SK-MEL-5 (cell line): ENCODE measurements at places on chromosomes 3 and 15. TPM values are rescaled to one million over a fixed set of nuclear protein-coding genes. Genes with fewer than 3 reads are reported as not detected.

The HRG gene
- not detected in 2 replicates for total RNA-seq

DNA sequence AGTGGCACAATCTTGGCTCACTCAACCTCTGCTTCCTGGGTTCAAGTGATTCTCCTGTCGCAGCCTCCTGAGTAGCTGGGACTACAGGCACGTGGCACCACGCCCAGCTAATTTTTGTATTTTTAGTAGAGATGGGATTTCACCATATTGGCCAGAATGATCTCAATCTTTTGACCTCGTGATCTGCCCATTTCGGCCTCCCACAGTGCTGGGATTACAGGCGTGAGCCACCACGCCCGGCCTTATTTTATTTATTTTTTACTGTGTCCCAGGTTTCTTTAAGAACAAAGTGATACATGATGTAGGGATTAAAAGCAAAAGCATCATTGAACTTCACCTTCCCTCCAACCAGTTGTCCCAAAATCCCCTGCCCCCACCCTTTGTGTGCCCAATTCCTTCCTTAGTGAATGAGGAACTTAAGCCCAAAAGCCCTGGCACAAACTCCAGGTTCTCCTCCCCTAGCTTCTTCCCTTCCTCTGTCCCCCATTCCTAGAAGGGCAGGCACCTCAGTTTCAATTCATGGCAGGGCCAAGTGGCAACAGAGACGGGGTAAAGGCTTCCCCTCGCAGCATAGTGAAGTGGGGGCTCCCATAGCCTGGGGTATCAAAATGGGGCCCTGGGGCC is 23.7 kb upstream of the RPN1 start:
- no peak for DNase-seq

The SCG5 gene
- 1.3 TPM in 1 of 2 replicates, not detected in the other for total RNA-seq

GRCh38 chr3:80677796-80678195 is 910.0 kb upstream of the ROBO1 start:
- no peak for DNase-seq

DNA sequence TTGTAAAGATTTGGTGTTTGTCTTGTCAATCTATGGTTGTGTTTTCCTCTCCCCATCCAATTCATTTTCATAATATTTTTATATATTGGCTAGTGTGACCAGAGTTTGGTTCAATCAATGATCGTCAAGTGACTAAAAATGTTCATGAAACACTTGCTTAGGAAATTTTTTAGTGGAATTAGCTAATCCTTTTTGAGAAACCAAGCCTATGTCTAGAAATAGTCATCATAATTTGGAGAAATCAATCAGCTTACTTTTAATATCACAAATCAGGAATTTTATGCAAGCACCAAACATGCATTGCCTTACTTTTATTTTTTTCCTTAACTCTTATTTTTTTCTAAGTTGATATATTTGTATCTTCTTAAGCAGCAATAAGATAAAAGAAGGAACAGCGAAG is 403.1 kb upstream of the TBL1XR1 start:
- no peak for DNase-seq

DNA sequence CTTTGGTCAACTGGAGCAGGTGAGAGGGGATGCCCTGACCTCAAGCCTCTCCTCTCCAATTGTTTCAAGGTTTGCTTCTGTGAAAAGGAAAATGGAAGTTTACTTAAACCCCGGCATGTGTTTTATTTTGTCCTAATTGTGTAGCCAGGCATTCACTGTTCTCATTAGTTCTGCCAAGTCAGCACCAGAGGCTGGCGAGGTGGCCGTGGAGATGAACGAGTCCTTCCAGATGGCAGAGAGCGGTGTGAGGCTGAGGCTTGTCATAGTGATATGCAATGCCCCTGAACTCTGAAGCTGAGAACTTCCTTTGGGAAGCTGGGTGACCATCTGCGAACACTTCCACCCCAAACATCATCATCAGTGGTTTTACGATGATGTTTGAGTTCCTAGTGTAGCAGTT is 199.6 kb downstream of the TJP1 start:
- no peak for DNase-seq

The GPR176 gene
- 5.3 and 6.3 TPM in 2 replicates for total RNA-seq

The ZBED2 gene
- total RNA-seq, result not detected in 2 replicates

DNA sequence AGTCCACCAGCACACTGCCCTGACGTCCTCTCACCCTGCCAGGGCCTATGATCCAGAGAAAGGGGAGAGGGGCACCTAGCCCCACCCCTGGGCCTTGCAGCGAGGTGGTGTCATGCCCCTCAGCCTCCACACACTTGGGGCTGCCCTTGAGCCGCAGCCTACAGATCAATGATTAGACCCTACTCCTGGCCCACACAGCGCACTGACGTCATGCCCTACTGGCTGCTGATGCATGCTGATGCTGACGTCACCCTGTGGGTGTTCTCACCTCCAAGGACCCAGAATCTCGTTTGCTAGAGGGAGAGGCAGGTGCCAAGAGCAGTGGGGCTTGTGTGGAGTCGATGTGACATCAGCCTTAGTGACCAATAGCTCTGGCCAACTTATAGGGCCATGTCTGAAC is 18.0 kb downstream of the ARL14 start:
- no peak for DNase-seq

- peak; percentile 38 for DNase-seq
Observed at GRCh38 chr3:159818399-159818798, 170.2 kb upstream of the IL12A start.

DNA sequence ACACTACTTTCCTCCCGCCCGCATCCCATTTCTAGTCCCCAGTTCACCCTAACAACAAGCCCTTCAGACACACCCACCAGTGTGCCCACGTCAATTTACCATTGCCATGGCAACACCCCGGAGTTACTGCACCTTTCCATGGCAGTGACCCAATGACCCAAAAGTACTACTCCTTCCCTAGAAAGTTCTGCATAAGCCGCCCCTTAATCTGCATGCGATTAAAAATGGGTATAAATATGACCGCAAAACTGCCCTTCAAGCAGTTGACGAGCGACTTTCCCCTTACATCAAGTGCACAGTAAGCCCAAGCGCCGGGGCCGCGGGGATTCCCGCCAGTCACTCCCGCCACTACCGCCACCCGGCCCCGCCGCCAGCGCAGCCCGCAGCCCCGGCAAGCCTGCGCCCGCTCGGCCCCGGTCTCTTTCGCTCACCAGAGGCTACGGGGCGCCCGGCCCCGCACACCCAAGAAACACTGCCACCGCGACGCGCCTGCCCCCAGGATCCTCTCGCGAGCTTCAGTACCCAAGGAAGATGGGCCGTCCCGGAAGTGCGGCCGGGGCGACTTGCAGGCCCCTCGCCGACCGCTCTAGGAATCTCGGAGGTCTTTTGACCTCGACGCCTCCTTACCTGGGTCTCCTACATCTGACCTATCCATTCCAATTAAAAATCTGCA is 27.2 kb upstream of the ZNF502 start:
- peak; percentile 6 for DNase-seq

The DUOXA2 gene
- not detected in 2 replicates for total RNA-seq

DNA sequence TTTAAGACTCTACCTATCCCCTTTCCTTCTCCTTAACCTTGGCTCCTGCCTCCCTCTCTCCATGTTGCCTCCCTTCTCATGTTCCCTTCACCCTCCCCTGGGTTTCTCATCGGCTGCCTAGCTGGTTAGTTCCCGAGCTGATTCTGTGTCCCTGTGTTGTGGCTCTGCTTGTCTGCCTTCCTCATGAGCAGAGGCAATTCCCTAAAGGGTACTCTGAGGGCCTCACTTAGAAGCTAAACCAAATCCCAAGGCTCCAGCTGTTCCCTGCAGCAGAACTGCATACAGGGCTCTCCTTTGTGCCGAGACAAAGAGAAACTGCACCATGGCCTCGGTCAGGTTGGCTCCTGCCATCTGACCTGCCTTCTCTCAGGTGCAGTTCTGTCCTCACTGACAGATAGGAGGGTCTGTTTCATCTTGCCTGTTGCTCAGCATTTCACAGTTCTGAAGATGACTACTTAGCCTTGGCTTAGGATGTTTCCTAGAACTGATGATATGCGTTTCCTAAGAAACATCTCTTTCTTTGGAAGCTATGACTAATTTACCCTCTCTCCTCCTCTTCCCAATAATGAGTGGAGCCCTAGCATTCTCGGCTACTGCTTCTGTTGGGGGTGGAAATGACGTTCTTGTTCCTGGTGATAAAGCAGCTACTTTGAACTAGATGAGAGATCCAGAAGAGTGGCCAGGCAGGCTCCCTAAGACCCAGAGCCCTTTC is 27.1 kb downstream of the DUOX1 start:
- DNase-seq, result no peak

GRCh38 chr3:42078677-42079076 is 12.5 kb upstream of the TRAK1 start:
- DNase-seq, result no peak

GRCh38 chr15:79853492-79854328 is 43.1 kb downstream of the MTHFS start:
- DNase-seq, result peak; percentile 85

- no peak for DNase-seq
Observed at GRCh38 chr3:8743911-8744310, 10.3 kb downstream of the CAV3 start.

The ANKRD63 gene
- total RNA-seq, result 0.16 and 0.29 TPM in 2 replicates

DNA sequence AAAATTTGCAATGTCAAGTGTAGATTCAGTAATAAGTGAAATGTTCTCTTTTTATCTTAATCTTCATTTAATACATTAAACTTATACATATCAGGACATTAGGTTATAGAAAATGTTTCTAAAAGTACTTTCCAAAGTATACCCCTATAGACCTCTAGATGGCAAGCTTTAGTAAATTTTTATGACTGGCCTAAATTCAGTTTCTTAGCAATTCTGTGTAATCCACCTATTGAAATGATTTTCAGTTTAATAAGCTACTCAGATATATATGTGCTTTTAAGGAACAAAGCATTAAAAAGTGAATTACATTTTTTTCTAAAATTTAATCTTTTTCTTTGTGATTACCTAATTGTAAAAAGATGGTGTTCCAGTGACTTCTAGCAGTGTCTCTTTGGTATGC is 342.2 kb downstream of the GBE1 start:
- peak; percentile 29 for DNase-seq

DNA sequence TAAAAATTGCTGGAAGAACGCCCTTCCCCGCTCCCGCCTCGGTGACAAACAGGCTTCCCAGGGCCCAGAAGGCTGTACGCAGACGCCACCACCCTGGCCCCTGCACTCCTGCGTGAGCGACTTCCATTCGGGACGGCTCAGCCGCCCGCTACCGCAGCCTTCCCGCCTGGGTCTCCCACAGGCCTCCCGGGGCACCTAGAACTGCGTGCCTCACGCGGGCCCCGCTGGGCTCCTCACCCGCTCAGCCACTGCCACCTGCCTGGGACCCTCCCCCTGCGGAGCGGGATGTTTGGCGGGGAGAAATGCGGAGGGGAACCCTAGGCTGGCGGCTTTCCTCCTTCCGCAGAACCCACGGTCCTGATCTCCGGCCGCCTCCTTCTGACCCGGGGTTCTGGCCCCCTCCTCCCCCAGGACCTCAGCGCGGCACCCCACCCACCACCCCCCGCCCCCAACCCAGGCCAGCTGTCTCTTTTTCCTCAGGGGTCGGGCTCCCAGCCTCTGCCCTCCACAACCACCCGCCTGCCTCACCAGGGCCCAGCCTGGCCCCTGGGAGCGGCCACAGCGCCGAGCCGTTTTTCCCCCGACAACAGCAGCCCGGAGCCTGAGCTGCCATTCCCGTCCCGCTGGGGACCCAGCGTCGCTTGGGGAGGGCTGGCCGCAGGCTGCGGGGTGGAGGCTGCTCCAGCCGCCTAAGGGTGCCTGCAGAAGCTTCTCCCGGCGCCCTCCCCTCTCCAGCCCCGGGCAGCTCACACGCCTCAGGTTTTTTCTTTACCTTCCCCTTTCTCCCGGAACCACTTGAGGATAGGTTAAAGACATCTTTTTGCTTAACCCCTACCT is 27.6 kb upstream of the RAB7A start:
- no peak for DNase-seq

DNA sequence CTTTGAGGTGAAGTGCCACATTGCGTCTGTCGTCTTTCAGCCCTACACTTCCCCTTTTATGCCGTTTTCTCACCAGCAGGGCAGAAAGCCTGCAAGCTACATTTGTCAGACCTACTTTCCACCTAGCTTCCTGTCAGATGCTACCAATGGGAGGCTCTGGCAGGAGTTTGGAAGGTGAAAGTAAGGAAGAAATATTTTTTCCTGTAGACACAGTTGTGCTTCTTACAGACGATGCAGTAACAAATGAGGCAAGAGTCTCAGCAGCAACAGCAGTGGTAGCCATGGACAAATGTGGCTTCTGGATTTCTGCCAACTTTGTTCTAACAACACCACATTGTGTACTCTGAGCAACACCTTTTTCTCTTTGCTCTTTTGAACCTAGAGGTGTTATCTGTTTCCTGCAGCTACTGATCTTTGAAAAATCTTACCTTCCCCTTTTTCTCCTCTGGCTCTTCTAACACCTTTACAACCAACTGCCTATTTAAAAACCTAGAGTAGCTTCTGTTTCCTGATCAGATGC is 70.6 kb upstream of the STT3B start:
- no peak for DNase-seq

The SHISA5 gene
- 120 and 131 TPM in 2 replicates for total RNA-seq

The CTXN2 gene
- not detected in 2 replicates for total RNA-seq

The QTRT2 gene
- total RNA-seq, result 33.1 and 33.2 TPM in 2 replicates
